8988T (cell line): ENCODE measurements at places on chromosomes 11 and 22.

GRCh38 chr22:49609207-49609876 is 218.3 kb downstream of the BRD1 start:
- no peak for DNase-seq

DNA sequence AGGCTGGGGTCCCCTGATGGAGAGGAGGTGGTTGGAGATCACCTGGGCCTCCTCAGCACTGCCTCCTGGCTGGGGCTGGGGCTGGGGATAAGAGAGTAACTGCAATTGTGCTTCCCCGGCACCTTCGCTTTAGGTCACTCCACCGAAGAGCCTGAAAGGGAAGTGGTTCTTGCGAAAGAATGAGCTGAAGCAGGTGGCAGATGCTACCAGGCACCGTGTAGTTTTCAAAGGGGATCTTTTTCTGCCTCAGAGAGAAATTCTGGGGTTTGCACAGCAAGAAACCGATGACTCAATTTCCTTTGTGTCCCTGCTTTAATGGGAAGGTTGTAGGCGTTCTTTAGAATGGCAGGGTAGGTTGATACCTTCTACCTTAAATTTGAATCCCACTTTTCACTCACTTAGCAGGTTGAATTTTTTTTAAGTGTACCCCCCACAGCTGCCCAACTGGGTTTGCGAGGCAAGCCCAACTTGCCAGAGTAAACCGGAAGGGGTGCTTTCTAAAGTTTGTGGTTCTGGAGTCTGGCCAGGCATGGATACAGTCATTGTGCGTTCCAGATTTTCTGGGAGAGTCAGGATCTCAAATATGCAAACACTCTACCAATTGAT is 5.3 kb downstream of the CD44 start:
- DNase-seq = peak; percentile 43

DNA sequence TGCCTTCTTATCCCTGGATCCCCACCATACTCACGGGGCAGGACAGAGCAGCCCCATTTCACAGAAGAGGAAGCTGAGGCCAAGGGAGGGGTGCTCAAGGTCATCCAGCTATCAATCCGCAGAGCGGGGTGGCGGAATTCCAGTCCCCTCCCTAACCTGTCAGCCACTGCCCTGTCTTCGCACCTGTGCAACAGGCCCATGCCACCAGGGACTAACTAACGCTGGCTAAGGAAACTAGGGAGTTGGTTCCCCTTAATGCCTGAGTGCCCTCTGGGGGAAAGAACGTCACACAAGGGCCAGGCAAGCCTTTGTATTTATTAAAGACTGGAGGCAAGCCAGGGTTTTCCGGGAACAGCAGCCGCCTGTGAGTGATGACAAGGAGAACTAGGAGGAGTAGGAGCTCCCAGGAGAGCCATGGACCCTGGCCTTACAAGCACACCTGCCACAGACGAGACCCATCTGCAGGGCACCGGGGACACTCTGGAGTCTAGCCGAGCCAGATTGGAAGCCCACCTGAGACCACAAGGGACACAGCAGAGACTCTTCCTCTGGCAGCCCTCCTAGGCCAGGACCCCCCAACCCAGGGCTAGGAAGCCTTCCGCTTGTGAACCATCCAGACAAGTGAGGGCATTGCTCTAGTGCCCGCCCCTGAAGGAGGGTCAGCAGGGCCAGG is 64.4 kb downstream of the MYH9 start:
- DNase-seq = no peak

DNA sequence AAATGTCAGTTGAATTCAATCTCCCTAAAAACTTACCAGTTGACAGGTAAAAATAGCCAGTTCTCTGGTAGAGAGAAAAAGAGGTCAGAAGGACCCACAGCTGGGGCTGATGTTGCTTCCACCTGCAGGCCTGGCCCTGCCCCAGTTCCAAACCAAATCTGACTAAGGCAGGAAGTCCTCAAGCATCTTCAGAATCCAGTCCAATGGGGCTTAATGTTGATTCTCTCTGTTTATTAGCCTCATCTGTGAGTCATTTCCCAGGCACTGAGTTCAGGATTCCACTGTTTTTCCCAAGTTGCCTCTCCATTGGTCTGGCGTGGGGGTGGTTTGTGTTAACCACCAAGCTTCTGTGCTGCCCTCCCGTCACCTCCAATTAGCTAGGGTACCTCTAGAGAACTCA is 601.8 kb downstream of the INSC start:
- DNase-seq = no peak

DNA sequence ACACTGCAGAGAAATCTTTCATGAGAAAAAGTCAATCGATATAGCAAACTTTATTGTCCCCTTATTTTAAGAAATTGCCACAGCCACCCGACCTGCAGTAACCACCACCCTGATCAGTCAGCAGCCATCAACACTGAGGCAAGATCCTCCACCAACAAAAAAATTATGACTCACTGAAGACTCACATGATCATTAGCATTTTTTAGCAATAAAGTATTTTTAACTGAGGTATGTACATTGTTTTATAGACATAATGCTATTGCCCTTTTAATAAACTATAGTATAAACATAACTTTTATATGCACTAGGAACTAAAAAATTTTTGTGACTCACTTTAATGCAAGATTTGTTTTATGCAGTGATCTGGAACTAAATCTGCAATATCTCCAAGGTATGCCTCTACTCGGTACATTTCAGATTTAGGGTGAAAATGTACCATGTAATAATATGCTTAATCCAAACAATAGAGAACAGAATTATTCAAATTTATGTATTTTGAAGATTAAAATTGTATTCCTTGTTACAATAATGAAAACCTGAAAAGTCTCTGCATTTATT is 79.2 kb upstream of the CEP126 start:
- DNase-seq = no peak

- peak; percentile 18 for DNase-seq
These were observed 84.8 kb downstream of the OTOG start for GRCh38 chr11:17631702-17632365.

GRCh38 chr11:35098855-35099254 is 40.1 kb upstream of the CD44 start:
- DNase-seq = no peak

DNA sequence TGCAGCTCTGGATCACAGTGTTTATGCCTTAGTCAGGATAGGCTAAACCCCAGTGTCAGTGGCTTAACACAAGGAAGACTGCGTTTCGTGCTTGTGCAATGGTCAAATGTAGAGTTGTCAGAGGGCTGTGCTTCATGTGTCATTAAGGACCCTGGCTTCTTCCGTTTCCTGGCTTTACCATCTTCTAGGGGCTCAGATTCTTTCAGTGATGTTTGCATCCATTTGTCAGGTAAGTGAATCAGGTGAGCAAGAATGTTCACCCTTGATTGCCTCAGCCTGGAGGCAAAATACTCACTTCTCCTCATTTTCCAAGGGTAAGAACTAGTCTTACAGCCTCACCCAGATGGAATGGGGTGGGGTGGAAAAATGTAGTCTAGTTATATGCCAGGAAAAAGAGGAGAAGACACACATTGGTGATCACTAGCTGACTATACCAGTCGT is 20.5 kb upstream of the AMOTL1 start:
- no peak for DNase-seq

DNA sequence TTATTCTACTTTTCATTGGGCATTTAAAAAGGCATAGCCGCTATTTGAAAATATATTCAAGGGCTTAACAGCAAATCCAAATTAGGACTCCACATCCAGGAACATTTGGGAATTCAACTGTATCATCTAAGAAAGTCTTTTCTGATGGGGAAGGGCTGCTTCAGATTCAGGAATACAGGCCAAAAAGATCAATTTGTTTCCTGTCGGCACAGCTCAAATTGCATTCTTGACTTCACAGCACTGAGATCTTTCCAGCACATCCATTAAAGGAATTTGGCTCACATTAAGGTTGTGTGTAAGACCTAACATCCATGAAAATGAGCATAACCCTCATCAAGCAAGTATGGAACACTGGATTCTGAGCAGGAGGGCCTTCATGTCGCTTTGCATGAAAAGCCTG is 1169.5 kb upstream of the CCDC90B start:
- no peak for DNase-seq

- no peak for DNase-seq
These were observed 17.5 kb upstream of the ACCSL start for GRCh38 chr11:44029977-44030911.

- no peak for DNase-seq
These were observed 1473.3 kb downstream of the TBC1D22A start for GRCh38 chr22:48235744-48236143.

DNA sequence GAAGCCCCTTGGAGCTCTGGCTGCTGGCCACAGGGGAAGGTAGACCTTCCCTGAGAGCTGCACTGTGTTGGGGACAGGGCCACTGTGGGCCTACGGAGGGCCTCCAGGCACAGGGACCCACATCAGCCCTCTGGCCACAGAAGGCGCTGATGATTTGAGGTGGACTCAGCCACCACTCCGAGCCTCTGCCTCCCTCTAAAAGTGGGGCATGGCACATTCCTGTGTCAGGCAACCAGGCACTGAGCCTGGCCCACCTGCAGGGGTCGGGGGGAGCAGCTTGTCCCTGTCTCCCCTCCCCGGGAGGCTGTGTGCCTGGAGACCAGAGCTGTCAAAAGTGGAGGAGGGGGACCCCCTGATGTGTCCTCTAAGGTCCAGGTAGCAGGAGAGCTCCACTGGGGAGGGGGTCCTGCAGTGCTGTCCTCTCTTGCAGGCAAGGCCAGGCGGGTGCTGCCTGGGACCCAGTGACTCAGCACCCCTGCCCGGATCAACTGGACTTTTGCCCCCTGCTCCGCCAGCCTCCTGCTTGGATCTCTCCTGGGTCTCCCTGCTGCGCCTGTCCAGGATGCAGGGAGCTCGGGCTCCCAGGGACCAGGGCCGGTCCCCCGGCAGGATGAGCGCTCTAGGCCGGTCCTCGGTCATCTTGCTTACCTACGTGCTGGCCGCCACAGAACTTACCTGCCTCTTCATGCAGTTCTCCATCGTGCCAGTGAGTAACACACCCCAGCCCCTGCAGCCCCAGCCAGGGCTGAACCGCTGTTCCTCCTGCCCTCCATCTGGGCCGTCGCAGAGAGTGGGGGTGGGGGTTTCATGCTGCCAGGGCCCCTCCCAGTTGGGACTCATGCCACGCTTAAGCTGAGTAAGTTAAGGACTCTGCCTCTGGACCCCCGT is 17.5 kb upstream of the CDKN1C start:
- DNase-seq = no peak

- no peak for DNase-seq
These were observed 7.8 kb upstream of the BCL9L start for GRCh38 chr11:118933486-118933885.

GRCh38 chr22:43566561-43567332 is 154.9 kb downstream of the MPPED1 start:
- no peak for DNase-seq

GRCh38 chr22:33723915-33724314 is 196.4 kb downstream of the LARGE1 start:
- DNase-seq = no peak

GRCh38 chr11:100851147-100851546 is 164.1 kb downstream of the ARHGAP42 start:
- no peak for DNase-seq

- no peak for DNase-seq
These were observed 1.0 kb upstream of the POLD4 start for GRCh38 chr11:67354075-67355022.

GRCh38 chr11:83927422-83927821 is 641.3 kb upstream of the CCDC90B start:
- no peak for DNase-seq

GRCh38 chr11:93591247-93591898 is 48.2 kb upstream of the SMCO4 start:
- no peak for DNase-seq

- peak; percentile 46 for DNase-seq
These were observed 67.9 kb downstream of the YAP1 start for GRCh38 chr11:102177974-102178631.

DNA sequence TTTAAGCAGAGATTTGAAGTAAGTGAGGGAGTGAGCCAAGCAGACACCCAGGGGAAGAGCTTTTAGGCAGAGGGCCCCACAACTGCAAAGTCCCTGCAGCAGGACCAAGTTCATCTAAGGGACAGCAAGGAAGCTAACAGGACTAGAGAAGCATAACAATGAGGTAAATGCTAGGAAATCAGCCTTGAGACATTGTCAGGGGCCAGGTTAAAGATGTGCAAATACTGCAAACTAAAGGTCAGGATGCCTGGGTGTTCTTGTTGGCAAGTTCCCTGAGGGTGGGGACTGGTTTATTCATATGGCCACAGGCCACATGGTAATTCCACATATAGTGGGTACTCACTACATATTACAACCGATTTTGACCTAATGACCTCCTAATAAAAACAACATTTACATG is 399.2 kb upstream of the NARS2 start:
- DNase-seq = no peak

GRCh38 chr11:2674658-2675131 is 25.1 kb downstream of the KCNQ1OT1 start:
- no peak for DNase-seq

GRCh38 chr11:2381494-2382128 is 4.5 kb downstream of the CD81 start:
- DNase-seq = no peak

DNA sequence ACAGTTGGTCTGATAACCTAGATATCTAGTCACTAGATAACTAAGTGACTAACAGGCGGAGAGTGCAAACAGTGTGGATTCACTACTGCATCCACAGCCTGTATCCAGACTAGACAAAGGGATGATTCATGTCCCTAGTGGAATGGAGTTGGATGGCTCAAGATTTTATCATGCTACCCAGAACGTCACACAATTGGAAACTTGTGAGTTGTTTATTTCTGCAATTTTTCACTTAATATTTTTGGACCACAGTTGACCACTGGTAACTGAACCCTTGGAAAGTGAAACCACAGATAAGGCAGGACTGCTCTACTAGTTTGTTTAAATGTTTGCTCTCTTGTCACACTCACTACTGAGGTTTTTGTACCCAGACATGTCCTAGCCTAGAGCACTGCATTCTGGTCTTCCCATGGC is 76.0 kb downstream of the UBASH3B start:
- DNase-seq = no peak

DNA sequence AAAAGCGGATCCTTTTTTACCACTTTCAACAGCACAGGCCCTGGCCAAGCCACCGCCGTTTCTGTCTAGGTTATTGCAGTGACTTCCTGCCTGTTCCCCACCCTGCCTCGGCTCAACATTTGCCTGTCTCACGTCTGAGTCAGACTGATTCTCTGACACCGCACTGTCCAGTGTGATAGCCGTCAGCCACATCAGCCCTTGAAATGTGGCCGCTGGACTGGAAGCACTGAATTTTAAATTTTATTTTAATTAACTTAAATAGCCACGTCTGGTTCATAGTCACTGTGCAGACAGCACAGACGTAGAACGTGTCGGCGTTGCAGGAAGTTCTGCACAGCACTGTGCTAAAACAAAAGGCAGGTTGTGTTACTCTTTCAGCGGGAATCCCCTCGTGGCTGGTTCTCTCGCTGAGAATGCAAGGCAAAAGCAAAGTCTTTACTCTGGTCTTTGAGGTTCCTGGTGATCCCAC is 56.3 kb upstream of the ADSL start:
- DNase-seq = no peak

GRCh38 chr11:91932151-91932821 is 292.3 kb upstream of the FAT3 start:
- no peak for DNase-seq
